T-helper 9 cell (primary cell): ENCODE measurements at places on chromosomes 11 and 22.
A peak's percentile ranks its signal among the peaks of the same experiment; 100 is the strongest.

- no peak for DNase-seq
Observed at GRCh38 chr11:3368199-3368598, 10.7 kb downstream of the ZNF195 start.

DNA sequence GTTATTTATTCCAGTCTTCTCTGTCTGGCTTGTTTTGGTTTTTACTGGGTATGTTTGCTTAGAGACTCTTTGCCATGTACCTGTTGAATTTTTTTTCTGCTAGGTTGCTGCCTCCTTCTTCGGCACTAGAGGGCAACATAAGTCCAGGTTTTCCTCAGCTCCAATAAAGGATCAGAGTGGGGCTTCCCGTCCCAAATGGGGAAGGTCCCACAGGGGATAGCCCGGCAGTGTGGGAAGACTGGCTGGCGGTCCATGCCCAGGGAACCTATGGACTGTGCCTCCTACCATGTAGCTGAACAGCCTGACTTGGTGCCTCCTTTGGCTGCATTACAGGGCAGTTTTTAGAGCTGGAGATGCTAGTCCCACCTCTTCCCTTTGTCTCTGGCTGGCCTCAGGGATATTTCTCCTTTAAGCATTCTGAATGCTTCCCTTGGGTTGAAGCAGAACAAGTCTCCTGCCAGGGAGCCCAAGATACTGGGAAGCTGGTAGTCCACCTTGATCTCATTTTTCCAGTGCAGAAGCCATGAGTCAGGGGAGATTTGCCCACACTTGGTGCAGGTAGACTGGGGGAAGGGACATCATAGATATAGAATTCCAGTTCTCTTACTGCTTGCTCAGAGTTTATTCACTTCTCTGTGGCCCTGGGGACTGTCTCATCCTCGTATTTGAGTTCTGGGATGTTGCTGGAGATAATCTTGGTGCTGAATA is 60.2 kb downstream of the BRD1 start:
- DNase-seq, result no peak

GRCh38 chr22:40025856-40026255 is 31.1 kb downstream of the FAM83F start:
- DNase-seq, result no peak

- no peak for DNase-seq
Observed at GRCh38 chr11:102560555-102561011, 30.0 kb upstream of the MMP7 start.

DNA sequence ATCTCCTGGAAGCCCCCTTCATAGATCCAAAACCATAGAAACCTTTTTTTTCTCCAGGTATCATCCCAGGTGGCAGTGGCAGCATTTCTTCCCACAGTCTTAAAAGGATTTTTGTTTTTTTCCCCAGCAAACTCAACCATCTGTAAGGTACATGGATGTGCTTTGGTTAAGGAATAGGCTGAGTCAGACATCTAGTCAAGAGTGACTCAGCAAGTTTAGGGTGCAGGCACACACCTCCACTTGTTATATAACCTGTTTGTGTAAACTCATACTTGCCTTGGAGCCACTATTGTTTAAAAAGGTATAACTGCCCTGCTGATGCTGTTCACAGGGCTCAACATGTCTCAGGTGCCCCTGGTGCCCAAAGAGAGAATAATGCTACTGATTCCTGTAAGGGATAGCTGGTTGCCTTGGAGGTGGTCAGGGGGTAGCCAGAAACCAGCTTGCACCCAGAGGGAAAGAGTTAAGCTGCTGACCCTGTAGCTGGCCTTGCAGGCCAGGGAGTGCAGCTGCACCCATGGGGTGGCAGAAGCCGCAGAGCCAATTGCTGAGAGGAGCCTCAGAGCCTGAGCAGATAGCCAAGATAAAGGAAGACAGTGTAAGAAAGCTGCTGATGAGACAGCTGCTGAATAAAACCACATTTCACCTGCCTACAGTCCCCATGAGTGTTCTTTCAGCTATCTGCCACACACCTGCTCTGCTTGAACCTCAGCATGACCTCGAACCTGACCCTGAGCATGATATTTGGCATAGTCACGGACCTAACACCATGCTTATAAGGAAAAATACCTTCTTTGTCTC is 1726.1 kb upstream of the RAG2 start:
- no peak for DNase-seq

DNA sequence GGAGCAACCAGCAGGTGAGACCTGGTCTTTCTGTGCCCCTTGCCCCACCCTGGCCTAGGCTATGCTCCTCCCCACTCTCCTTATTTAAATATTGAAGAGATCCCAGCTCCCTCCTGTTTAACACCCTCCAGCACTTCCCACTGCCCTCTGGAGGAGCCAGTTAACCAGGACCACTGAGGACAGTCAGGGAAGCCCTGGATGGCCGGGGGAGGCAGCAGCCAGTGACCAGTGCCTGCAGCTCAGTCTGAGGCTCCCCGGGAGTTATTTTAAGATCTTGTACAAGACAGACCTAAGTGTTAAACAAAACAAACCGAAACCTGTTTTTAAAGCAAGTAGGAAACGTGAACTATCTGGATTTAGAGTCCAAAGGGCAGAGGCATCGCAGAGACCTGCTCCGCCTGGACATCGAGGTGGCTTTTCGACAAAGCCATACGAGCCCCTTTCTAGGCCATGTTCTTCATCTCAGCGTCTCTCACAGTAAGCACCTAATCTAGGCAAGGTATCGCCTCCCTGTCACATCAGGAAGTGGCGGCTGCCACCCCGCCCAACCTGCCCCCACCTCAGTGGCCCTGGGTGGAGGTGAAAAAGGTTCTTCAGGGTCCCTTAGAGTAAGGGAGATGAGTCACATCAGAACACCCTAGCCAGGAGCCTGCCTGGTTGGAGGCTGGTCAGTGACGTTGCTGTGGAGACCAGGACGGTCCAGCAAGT is 35.2 kb downstream of the TRMU start:
- DNase-seq, result no peak

DNA sequence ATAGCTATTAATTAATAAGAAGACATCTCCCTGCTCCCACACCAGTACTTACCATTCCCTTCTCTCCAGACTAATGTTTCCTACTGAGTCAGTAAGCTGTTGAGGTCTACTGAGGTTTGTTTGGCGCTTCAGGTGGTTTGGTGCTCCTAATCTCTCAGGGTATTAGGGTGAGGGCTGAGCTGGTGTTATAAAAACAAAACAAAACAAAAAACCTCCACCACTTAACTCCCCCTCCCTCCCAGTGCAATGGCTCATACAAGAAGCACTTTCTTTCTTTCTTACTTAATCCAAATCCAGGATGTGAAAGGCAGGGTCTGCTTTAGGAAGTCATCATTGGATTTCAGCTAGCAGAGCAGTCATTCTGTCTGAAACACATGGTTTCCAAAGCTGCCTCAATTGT is 15.3 kb downstream of the CSTPP1 start:
- no peak for DNase-seq

DNA sequence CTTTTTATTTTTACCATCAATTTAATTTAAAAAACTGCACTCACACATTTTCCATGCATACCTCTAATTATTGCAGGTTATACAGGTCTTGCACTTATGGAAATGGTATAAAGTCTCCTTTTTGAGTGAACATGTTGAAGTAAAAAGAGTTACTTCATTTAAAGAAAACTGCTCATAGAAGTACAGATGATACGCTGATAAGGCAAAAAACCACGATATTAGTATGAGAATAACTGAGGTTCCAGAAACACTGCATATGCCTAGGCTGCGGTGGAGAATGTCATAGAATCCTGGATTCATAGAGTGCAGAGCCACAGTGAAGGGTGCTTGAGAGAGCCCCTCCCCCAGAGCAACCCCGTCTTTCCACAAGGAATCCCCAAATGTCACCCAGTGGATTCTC is 175.8 kb downstream of the BCR start:
- no peak for DNase-seq

- no peak for DNase-seq
Observed at GRCh38 chr11:78635814-78636506, 61.3 kb upstream of the NARS2 start.

DNA sequence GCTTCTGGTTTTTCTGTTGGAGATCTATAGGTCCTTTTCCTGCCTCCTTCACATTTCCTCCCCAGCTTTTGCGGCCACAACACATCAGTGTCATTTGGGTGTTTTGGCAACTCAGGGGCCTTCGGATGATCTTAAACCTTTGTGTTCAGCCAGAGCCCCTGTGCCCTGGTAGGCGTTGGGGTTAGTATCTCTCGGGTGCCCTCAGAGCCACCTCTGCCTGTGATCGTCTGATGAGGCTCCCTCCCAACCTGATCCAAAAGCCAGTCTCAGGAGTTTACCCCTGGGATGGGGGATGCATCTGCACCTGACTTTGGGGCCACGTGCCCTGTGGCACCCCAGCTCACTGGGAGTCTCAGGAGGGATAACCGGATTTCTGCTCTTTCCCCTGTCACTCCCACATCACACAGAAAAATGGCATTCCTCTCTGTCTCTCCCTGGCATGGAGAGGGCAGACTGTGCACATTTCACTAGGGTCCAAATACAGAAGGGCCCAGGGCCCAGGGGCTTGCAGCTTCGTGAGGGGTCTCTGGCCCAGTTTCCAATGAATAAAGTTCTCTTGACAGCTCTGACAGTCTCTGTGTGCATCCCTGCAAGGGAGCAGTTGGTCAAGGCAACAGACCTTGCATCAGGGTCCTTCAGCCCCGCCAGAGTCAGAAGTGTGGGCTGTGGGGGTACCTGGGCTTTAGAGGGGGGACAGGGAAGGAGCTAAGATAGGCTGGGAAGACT is 2.6 kb downstream of the RNF26 start:
- DNase-seq, result no peak

GRCh38 chr11:68939583-68940555 is 36.2 kb downstream of the IGHMBP2 start:
- DNase-seq, result no peak

DNA sequence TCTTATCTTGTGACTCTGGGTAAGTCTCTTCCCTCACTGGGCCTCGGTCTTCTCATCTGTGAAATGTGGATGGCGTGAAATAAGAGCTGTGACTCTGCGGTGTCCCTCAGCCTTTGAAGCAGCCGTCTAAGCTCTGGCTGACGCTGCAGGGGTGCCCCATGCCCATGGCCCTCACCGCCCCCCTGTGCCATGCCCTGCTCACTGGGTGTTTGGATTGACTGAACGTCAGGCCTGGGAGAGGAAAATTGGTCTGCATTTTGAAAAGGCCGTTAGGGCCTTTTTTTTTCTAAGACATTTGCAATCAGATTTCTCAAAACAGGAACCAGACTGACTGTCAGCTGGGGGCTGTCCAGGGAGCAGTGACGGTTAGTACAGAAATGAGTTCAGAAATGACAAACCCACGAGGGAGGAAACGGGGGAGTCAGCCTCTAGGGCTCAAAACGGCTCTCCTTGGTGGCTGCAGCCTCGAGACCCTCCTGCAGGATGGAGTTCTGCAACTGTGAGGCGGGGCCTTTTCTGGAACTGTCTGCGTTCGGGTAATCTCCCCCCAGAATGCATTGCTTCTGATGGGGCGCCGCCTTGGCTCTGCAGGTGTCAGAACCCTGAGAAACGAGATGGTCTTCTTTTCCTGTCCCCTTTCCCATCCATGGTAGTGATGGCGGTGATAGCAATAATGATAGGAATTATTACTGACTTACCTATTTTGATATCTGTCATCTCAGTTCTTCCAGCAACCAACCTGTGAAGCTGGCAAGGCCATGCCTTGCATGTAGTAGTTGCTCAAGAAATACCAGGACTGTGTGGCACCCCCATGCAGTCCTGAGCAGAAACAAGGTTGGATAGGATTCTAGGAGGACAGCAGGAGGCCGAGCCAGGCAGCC is 2.0 kb downstream of the GRK2 start:
- DNase-seq, result peak; percentile 52

- no peak for DNase-seq
Observed at GRCh38 chr11:68263444-68264035, 8.2 kb downstream of the C11orf24 start.

DNA sequence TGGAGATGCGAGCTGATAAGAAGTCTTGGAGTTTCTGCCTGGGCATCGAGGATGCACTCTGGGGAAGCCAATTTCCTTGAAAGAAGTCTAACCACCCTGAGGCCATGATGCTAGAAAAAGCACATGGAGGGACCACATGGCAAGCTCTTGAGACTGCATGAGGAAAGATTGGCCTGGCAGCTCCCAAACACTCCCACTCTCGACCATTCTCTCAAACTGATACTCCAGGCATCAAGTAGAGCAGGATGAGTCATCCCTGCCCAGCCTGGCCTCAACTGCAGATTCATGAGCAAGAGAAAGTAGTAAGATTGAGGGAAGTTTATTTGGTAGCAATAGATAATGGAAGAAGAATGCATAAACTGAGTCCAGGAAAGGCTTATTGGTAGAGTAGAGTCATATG is 194.3 kb downstream of the KIF18A start:
- no peak for DNase-seq

DNA sequence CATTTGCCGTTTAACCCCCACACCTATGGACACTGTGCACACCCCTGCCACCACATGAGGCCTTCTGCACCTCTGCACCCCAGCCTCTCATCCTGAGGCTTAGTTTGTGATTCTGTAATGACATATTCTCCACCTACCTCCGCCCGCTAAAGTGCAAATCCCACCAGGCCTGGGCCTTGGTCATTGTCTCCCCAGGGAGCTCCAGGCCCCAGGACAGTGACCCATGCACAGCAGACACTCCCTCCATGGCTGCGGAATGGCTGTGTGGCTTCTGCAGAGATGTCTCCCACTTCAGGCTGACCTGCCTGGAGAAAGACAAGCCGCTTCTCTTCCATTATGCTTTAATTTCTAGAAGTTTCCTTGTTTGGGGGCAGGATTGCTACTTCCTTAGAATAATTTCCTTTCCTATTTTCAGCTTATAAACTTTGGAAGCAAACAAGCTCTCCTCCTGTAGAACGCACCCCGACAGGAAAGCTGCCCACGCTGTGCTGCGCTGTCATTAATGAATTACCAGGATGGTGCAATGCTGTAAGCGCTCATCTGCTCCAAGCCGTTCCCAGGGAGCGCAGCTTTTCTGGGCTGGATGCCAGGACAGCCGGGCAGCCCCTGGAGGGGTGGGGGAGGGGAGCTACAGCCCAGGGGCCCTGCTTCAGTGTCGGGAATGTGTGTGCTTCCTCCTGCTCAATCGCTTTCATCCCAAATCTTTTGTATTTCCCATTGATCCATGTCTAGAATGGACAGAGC is 618.0 kb downstream of the BRD1 start:
- DNase-seq, result no peak

DNA sequence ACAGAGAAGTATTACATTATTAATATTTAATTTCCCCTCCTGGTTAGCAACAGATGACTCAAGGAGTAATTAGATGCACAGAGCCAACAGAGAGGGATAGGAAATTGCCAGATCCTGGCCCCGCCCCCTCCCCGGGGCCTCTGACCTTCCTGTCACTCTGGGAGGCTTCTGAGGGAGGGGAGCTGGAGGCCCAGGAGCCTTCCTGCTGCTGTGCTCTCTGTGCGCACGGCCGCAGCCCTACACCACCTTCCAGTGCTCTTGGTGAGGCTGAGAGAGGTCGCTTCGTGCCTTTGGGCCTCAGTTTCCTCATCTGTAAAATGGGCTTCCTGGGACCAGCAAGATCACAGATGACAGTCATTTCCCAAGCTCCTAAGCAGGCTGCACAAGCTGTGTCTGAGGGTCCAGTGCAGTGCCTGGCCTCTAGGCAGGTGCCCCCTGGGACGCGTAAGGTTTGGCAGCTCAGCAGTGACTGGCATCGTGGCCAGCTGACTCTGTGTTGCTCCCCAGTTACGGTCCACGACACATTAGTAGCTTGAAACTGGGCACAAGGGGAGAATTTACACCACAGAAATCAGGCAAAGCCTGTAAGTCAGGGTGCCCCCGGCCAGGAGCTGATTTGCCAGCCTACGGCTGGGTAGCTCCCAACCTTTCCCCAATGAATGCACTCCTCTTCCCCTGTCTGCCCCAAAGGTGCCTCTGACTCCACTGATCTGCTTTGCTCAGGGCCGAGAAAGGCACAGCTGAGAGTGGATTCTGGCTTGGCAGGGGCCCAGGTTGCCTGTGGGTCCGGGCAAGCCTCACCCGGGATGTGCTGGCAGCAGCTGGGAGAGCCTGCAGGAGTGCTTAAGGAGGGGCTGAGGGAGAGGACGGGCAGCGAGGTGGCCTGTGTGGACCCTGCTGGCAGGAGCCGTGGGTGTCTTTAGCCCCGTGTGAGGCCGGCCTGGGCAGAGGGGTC is 2.3 kb downstream of the ADORA2A start:
- DNase-seq, result peak; percentile 49
